ENCODE measurements at places on chromosomes 5 and 9.

DNA sequence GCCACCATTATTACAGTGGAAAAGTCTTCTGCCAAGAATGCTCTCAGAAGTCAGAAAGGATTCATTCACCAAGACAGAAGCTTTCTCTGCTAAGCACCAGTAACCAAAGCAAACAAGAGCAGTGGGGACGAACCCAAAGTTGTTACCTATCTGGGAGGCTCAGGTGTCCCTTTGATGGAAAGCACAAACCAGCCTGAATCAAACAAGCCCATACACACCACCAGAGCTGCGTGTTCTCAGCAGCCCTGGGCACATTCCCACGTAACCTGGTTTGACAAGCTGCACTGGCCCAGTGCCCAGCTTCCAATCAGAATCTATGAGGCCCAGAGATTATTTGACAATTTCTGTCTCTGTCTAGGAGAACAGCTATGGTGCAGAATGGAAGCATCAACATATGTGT, 252.6 kb downstream of the ACTL7B start:
- DNase-seq: no peak

- DNase-seq: no peak
Measured at GRCh38 chr5:55306641-55307382, 682 bp downstream of the DHX29 start.

DNA sequence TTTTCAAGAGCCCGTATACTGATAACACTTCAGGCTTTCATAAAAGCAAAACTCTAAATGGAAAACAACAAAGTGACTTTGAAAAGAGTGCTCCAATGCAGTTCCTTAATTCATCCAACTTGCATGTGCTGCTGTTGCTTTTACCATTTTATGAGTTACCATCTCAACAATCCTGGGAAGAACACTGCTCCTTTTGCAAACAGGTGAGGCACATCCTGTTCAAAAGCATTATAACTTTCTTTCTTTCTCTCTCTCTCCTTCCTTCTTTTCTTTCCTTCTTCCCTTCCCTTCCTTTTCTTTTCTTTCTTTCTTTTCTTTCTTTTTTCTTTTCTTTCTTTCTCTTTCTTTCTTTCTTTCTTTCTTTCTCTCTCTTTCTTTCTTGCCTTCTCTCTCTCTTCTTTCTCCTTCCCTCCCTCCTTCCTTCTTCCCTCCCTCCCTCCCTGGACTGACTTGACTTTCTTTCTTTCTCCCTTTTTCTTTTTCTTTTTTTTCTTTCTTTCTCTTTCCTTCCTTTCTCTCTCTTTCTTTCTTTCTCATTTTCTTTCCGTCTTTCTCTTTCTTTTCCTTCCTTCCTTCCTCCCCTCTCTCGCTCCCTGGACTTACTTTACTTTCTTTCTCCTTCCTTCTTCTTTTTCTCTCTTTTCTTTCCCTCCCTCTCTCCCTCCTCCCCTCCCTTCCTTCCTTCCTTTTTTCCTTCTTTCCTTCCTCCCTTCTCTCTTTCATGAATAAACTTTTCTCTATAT, 11.2 kb upstream of the PARP8 start:
- no peak for DNase-seq

GRCh38 chr5:99605904-99606303, 677.1 kb upstream of the CHD1 start:
- DNase-seq: no peak

GRCh38 chr5:172173564-172174153, 14.4 kb downstream of the STK10 start:
- DNase-seq: no peak

GRCh38 chr5:176647843-176648473, 674 bp downstream of the TSPAN17 start:
- DNase-seq: peak; percentile 80

GRCh38 chr5:58860680-58861079, 277.8 kb downstream of the RAB3C start:
- no peak for DNase-seq

- peak; percentile 6 for DNase-seq
Measured at GRCh38 chr5:146877178-146877681, 1.3 kb downstream of the PPP2R2B start.

GRCh38 chr5:29930316-29930715, 1263.2 kb upstream of the CDH6 start:
- no peak for DNase-seq

- no peak for DNase-seq
Measured at GRCh38 chr5:5436203-5436760, 13.8 kb downstream of the ICE1 start.

GRCh38 chr9:121259935-121260334, 8.0 kb upstream of the GSN start:
- no peak for DNase-seq

DNA sequence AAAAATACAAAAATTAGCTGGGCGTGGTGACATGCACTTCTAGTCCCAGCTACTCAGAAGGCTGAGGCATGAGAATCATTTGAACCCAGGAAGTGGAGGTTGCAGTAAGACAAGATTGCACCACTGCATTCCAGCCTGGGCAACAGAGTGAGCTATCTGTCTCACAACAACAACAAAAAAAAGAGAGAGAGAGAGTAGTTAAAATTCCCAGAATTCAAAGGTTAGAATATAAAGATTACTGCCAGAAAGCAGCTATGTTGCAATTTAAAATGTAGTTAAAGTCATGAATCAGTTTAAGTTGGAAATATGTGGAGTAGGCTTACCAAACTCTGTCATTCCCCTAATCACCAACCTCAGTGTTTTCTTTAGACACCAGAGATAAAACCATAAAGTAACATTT, 58.7 kb upstream of the SUSD1 start:
- no peak for DNase-seq

GRCh38 chr5:172606156-172606785, 34.8 kb upstream of the NEURL1B start:
- no peak for DNase-seq

GRCh38 chr9:6150483-6150882, 65.1 kb upstream of the IL33 start:
- DNase-seq: no peak

DNA sequence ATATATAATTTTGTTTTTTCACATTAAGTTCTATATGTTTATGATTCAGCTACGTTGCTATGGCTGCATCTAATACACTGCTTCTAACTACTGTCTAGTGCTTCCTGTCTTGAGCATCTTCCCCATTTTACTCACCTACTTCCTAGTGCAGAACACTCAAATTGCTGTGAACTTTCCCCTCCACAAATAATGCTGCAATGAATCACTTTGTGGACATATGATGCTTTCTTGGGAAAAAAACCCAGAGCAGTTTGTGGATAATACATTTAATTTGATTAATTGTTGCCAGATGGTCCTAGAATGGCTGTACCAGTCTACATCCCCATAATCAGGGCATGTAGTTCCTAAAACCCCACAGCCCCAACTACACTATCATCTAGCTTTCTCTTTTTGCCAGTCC, 18.5 kb downstream of the CD180 start:
- no peak for DNase-seq

DNA sequence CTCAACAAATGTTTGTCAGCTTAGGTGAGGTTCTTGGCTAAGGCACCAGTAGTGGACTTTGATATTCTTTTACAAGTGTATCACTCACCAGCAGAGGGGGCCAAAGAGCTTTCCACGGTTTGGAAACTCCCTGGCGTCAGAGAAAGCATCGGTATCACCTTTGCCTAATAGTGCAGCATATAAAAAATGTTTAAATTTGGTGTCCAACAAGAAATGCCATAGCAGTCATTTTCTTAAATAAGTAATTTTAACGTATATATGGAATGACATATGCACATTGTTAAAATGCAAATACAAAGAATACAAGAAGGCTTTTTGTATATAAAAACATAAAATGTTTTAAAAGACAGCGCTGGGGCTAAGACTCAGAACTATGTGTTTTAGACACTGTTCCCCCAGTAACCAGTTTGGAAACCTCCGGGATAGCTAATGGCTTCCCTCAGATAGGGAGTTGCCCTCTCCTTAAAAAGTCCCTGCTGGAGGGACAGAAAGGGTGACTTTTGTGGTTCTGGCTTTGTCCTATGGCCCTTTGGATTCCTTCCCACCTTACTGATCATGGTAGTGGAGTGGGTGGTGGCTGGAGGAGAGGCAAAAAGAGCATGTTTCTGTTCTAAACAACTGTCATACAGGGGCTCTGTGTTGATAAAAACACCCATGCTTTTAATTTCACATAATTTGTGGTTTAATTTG, 124.6 kb downstream of the GPBP1 start:
- peak; percentile 92 for DNase-seq

GRCh38 chr5:61438298-61438970, 106.4 kb downstream of the ZSWIM6 start:
- DNase-seq: no peak

DNA sequence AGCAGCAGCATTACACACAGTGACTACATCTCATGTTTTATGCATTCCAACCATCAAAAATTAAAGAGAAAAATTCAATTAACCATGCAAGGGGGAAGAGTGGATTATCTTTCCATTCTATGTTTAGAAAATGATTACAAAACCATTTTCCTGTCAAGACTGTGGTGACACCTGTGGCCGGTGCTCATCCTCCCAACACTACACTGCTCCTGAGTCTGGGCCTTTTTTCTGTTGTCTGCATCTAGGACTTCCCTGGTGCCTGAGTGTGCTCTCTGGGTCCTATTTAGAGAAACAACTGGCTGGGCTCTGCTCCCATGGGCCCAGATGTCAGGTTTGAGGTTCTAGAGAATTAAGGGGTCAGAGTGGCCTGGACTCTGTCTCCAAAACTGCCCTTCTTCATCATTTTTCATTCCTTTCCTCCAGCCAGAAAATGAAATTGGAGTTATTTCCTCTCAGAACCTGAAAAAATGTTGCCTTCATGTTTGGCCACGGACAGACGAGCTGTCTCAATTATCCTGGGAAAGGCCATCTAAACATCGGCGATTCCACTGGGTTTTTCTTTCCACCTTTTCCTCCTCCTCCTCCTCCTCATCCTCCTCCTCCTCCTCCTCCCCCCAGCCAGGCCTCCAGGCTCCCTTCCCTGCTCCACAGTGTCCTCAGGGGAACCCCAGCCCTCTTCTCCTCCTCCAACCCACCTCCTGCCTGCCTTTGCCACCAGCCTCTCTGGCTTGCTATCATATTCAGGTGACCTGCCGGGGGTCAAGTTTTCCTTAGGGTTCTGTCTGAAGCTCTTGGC, 11.4 kb upstream of the ARSI start:
- DNase-seq: no peak

- DNase-seq: no peak
Measured at GRCh38 chr5:54653956-54654614, 136.5 kb downstream of the SNX18 start.

DNA sequence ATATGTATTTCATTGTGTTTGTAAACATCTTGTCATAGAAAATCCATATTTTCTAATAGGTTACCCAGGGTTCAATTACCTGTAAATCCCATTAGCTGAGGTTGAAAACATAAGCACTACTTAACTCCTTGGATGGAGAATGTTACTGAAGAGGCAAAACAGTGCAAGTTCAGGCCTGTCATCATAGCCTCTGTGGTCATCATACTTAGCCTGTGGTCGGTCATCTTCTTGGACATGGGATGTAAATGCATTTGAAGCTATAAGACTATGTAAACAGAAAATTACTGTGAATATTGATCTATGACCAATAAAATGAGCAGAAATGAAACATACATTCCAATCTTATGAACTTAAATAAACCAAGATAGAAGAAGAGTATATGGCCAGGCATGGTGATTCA, 164.7 kb downstream of the CHSY3 start:
- no peak for DNase-seq

GRCh38 chr5:73061593-73061992, 58.8 kb upstream of the TMEM171 start:
- no peak for DNase-seq

DNA sequence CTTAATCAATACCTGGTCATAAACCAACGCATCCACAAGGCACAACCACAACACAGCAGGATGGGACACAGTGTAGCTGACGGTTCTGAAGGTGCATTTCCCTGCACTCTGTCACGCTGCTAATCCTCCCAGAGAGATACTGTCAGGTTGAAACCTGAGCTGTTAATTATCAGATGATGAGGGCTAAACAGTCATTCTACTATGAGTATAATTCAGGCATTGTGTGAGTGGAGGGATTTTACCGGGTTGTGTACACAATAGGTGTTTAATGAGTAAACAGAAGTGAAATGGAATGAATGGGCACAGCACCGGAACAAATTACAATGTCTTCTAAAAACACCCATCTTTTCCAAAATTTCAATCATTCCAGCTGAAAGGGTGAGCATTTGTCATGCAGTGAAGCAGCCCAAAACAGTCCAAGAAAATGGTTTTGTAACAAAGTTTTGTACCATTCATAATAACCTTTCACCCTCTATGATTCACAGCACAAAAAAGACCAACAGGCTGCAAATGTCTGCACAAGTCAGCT, 71.5 kb downstream of the ABCA1 start:
- DNase-seq: peak; percentile 16

- DNase-seq: no peak
Measured at GRCh38 chr5:74949976-74950375, 83.8 kb upstream of the FAM169A start.

DNA sequence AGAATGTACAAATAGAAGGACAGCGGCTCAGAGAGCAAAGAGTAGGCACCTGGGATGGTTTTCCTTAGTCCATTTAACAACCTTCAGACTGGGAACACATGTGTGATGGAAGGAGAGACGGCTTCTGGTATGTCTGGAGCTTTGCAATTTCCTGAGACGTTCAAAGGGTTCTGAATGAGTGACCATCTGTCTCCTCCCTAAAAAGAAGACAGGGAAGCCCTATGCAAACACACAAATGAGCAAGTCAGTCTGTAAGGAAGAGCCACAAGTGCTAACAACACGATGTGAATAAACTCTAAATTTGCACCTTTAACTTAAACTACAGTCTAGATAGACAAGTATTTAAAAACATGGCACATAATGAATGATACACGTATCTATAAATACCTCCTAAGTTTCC, 391.0 kb downstream of the ICE1 start:
- DNase-seq: no peak

- DNase-seq: no peak
Measured at GRCh38 chr5:53416144-53416738, 64.2 kb upstream of the FST start.

DNA sequence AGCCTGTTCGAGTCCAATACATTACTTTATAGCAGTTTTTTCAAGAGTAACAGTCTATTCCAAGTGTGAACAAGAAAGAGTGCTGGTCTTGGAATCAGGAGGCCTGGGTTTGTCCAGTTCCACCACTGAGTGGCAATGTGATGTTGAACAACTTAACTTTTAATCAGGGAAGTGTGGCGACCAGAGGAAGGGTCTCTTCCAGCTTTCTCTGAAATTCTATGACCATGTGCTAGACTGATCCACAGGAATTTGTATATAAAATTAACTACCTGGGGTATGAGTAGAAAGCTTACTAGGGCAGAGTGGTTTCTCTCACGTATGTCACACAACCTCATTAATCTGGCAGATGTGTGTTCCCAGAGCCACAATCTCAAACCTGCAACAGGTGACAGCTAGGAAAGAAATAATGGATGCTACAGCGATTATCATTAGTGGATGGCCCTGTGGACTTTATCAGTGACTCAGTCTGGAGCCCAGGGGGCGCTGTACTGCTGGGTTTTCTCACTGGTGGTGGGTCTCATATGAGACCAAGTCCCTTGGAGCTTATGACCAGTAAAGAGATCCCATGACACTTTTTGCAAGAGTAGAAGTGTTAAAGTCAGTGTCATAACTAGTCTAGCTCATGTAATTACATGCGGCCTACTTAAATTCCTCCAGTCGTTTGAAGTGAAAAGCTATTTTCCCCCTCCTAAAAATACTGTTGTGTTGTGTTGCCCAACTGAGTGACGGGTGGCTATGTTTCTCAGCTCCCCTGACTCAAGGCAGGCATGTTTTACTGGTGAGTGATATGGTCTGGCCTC, 116.5 kb downstream of the GDNF start:
- DNase-seq: peak; percentile 38
